DMS79 treated with DMSO at 0.1 percent for 48 hours (cell line): ENCODE measurements at places on chromosomes 11 and 22.

DNA sequence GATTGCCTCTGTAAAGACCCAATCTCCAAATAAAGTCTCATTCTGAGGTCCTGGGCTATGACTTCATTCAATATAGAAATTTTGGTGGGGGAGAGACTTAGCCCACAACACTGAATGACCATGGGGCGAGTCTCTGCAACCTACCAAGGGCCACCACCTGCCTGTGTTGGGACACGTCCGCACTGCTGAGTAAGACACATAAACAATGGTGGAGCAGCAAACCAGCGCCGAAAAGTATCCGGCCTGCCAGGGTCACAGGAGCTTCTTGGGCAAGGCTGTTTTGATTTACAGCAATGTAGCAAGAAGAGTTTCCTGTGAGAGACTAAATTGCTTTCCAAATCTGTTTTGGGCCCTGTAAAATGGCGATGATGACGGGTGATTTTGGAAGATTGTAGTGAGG lies 122.3 kb downstream of the SHANK2 start:
- no peak for DNase-seq

DNA sequence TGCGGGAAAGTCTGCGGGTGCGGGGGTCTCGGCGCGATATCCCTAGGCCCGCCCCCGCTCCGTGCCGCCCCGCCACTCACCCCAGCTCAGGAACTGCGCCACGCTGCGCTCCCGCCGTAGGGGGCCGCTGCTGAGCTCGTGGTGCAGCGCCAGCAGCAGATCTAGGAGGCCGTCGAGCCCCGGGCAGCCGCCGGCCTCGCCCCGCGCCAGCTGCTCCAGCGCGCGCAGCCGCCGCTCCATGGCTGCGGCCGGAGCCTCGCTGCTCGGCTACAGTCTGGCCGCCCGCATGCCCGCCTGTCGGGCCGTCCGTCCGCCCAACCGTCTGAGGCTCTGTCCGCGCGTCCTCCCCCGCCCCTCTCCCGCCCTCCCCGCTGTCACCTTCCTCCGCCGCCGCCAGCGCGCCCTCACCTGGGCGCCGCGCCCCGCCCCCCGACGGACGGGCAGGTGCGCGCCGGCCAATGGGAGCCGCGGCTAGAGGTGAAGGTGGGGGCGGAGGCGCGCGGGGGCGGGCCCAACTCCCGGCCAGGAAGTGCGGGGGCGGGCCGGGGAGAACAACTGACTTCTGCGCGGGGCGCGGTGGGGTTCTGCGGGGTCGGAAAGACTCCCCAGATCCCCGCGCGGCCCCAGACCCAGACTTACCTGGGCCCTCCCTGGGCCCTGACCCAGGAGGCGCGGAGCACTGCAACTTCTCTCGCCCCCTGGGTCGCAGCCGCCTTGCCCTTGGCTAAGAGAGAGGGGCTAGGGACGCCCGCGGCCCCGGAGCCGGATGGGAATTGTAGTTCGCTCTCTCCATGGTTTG lies at the start of gene CDC42BPG:
TSS of gene CDC42BPG (minus strand) at position 324 of the 799 bp plus-strand sequence. CDS start at position 240, 84 bp downstream.
- peak; percentile 82 for DNase-seq

DNA sequence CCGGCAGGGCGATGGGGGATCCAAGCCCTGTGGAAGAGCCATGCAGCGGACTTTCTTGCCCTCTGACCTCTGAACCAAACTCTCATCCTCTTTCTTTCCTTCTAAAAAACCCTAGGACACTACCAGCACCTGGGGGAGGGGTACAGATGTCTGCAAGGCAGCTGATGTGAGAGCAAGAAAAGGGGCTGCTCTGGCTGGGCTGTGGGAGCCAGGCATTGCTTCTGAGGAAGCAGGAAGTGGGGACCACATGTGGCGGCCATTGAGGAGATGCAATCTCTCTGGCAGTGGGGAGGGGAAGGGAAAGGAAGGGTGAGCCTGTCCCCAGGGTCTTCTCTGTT lies 36.0 kb downstream of the FAM83F start:
- DNase-seq: no peak

GRCh38 chr11:118618991-118619375 lies 11.6 kb downstream of the PHLDB1 start:
- DNase-seq: no peak

- DNase-seq: peak; percentile 5
Observed at GRCh38 chr22:42078469-42079318, 806 bp upstream of the SMDT1 start.

GRCh38 chr11:92107331-92107730 lies 117.3 kb upstream of the FAT3 start:
- DNase-seq: no peak

GRCh38 chr11:515131-515530 lies 8.1 kb upstream of the RNH1 start:
- no peak for DNase-seq

DNA sequence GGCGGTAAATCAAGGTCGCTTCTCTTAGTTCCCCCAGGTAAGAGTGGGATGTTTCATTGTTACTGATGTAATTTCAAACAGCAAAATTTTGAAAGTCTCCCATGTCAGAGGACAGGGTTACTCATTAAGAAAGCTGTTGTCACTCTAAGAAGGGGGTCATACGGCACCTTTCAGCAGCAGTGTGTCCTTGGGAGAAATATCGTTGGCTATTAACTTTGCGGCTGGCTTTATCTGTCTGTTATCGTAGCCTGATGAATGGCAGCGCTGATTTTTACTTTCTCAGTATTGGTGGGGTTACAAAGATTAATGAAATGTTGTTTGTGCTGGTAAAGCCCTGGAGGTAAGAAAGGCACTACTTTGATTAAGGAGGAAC lies 27.5 kb upstream of the FBXO3 start:
- DNase-seq: no peak

- no peak for DNase-seq
Observed at GRCh38 chr11:8674859-8675258, 7.6 kb downstream of the TRIM66 start.

DNA sequence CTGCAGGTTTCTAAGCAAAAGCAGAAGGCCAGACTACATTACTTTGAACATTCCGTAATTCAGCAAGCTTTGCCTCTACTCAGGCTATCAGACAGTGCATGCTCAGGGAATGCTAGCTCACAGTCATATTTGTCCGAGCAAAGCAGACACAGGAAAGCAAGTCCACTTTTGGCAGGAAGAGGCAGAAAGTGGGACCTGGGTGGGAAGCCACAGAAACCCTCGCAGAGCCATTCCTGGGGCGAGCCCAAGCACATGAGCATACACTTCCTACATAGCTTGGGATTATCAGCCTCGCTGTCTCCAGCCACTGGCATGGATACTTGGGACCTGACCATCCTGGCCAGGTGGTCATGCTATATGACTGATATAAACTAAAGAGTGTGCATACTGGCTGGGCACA lies 113.3 kb downstream of the TRIM29 start:
- DNase-seq: no peak

DNA sequence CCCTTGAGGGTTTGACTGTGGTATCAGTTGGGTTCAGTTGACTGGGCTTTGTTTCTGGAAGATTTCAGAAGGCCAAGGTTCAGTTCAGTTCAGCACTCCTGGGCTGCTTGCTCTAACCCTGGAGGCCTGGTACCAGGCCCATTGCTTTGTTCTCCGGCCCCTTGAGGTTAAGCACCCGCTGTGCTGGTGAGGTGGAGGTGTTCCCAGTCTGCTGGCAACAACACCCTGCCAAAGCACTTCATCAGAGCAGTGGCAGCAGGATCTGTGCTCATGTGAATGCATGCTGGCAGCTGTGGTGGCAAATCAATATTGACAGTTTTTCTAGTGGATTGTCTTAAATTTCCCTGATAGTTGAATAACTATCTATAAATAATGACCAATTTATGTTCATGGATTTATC lies 3.8 kb upstream of the SCGB1D1 start:
- peak; percentile 77 for DNase-seq

DNA sequence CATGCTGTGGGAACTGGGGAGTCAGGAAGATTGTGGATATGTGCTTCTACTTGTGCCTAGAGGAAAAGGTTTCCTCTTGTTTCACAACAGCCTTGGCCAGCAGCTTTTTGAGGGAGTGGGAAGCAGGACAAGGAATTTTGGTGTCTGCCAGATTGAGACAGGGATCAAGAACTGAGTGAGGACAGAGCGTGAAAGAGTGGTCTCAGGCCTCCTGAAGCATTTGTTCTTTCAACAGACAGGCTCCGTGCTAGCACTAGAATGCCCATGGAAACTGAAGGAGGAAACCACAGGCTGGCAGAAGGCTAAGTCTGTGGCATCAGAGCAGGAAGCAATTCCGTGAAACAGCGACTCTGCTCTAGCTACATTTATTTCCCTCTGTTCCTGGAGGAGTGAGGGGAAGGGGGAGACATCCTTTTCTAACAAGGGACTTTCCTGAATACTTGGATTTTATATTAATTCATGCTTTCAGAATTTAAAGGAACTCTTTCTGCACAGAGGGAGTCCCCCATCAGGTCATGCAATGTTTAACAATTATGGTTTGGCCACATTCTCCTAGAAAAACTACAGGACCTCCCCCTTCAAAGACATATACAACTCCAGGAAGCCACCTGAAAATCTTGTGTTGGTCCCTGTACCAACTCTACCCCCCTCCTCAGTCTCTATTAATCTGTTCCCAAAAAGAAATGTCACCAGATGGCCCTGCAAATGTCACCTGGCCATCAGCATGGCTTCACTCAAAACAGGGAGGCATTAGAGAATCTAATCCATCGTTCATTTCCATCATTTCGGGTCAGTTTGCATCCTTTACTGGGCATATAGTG lies 96.1 kb downstream of the SYT9 start:
- peak; percentile 13 for DNase-seq

- DNase-seq: no peak
Observed at GRCh38 chr11:119906376-119906775, 177.4 kb upstream of the NECTIN1 start.

GRCh38 chr11:68990995-68991780 lies 10.4 kb upstream of the MRGPRD start:
- DNase-seq: no peak

GRCh38 chr11:60854847-60855725 lies 664 bp downstream of the PTGDR2 start:
- DNase-seq: no peak

DNA sequence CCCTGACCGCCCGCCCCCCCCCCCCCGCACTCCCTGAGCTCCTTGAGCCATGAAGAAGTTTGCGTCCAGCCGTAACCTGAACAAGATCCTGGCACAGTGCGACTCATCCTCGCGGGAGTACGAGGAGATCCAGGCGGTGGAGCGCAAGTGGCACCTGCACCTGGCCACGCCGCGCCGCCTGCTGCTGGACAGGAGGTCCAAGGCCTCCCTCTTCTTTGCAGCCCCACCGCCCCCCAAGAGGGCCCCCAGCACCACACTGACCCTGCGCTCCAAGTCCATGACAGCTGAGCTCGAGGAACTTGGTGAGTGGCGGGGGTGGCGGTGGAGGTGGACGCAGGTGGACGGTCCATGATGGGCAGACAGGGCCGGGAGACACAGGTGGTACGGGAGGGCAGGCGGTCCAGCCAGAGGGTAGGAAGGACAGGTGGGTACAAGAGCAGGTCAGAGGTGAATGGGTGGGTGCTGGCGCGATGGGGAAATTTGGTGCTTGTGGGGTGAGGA lies 32.1 kb upstream of the ACR start:
- DNase-seq: peak; percentile 26

GRCh38 chr22:44151676-44152075 lies 29.0 kb upstream of the PARVG start:
- DNase-seq: no peak

- no peak for DNase-seq
Observed at GRCh38 chr22:32607086-32607485, 132.5 kb downstream of the FBXO7 start.

- peak; percentile 66 for DNase-seq
Observed at GRCh38 chr22:38935023-38935422, 22.4 kb upstream of the APOBEC3A start.

DNA sequence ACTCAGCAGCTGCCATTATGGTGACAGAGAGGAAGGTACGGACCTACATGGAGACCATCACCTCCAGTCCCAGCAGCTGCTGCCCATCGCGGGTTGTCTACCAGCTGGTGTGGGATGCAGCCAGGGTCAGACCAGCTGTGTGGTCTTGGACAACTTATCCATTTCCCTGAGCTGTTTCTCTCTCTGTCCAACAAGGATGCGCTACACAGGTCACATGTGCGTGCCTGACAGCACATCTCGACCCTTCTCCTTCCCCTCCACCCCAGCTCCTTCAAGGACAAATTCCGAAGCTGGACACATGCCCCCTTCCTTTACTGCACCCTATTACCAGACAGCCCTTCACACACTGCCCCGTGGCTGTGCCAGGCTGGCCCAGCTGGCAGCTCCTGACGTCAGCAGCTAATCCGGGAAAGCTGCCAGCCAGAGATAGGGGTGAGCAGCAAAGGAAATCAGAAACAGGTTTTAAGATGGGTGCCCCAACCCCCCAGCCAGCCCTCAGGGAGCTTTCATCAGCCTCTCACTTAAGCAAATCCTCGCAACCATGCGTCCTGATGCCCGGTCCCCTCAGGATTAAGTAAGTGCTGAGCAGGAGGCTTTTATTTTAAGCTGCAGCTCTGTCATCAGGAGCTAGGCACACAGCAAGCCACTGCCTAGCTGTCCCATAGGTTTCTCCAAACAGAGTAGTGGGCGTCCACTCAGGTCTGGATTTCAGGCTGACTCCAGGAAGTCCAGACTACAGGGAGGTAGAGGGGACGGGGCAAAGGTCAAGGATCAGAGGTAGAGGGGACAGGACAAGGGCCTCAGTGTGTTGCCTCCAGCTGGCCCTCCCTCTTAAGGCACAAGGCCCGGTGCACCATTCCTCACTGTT lies 20.3 kb downstream of the TEF start:
- peak; percentile 73 for DNase-seq

- DNase-seq: peak; percentile 79
Observed at GRCh38 chr11:72812967-72813739, 1.1 kb upstream of the ATG16L2 start.

DNA sequence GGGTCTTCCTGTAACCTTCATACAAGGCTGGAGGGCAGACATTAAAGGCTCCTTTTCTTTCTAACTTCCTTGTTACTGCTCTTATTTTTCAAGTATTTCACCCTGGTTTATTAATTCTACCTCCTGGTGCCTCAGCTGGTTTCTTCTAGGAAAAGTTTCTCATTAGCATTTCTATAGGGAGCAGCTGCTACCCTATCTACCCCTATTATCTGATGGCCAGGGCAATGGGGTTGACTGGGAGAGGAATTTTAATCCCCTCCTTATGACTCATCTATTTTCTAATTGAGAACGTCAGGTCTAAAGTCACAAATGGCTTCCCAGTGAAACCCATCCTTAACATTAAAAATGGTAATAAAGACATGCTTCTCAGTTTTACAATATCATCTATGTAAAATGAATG lies 5.0 kb downstream of the MAP6 start:
- DNase-seq: no peak
